ENCODE measurements at places on chromosomes 13 and 19.
A peak's percentile ranks its signal among the peaks of the same experiment; 100 is the strongest.

- no peak overlapping the region for H3K27ac ChIP-seq
- H3K27me3 ChIP-seq: no peaks in the 10 kb centered on the region
- no peak for DNase-seq
- H3K4me1 ChIP-seq: peaks cover 6% of the 10 kb centered on the region
Measured at GRCh38 chr13:109737606-109738005, 48.8 kb downstream of the IRS2 start.

DNA sequence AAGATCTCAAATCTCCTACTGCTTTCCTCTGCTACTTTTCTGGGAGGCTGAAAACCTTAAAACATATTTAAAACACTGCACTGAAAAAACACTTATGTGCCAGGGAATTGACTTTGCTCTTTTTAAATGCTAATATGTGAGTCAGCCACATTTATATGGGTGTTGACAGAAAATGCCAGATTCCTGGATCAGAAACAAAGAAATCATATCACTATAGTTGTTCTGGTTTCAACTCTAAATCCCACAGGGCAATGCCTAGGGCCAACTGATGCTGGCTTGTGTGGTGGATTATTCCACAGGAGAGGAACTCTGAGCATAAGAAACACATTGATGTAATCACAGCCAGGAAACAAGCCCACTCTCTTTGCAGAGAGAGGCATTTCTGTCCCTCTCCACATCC, 1439.0 kb upstream of the SPRY2 start:
- H3K4me1 ChIP-seq: no peaks in the 10 kb centered on the region
- DNase-seq: peak; percentile 2
- H3K27me3 ChIP-seq: no peaks in the 10 kb centered on the region
- H3K36me3 ChIP-seq: no peaks in the 10 kb centered on the region

GRCh38 chr13:30743319-30744055, 8.1 kb downstream of the ALOX5AP start:
- no peaks in the 10 kb centered on the region for H3K27me3 ChIP-seq
- H3K4me3 ChIP-seq: no peak overlapping the region
- H3K27ac ChIP-seq: peak overlapping the region; percentile 73
- H3K4me1 ChIP-seq: peaks cover 66% of the 10 kb centered on the region

GRCh38 chr19:39987596-39987995, 9.3 kb upstream of the ZNF546 start:
- no peak overlapping the region for H3K27ac ChIP-seq
- H3K4me3 ChIP-seq: no peak overlapping the region
- no peaks in the 10 kb centered on the region for H3K27me3 ChIP-seq
- no peaks in the 10 kb centered on the region for H3K4me1 ChIP-seq
- DNase-seq: no peak

DNA sequence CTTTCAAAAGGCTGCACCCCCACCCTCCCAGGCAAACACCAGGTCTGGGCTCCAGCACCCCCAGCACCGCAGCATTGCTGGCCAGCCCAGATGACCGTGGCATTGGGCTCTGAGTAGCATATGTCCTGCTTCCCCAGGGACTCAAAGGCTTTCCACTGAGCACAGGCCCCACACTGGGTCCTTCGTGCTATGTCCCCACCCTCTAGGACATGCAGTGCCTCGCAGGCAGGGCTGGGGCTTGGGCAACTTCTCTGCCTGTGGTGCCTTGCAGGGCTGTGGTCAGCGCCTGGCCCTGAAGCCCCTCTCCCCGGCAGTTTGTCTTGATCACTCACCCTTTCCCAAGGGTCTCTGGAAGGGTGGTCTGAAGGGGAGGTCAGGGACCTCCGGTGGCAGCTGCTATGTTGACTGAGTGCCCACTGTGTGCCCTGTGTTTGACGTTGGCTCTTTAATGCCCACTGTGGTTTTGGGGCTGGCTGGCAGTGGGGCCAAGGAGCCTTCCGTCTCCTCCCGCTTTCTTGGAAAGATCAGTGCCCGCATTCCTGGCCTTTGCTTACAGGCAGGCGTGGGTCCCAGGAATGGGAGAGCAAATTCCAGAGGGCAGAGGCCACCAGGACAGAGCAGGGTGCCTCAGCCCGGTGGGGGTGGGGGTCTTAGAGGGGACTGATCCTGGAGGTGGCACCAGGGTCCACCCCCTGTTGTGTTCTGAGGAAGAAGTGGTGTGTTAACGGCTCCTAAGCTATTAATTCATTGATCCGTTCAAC, 20.3 kb upstream of the CRTC1 start:
- DNase-seq: no peak
- H3K27ac ChIP-seq: no peak overlapping the region
- peaks cover 28% of the 10 kb centered on the region for H3K27me3 ChIP-seq
- no peak overlapping the region for H3K4me3 ChIP-seq

DNA sequence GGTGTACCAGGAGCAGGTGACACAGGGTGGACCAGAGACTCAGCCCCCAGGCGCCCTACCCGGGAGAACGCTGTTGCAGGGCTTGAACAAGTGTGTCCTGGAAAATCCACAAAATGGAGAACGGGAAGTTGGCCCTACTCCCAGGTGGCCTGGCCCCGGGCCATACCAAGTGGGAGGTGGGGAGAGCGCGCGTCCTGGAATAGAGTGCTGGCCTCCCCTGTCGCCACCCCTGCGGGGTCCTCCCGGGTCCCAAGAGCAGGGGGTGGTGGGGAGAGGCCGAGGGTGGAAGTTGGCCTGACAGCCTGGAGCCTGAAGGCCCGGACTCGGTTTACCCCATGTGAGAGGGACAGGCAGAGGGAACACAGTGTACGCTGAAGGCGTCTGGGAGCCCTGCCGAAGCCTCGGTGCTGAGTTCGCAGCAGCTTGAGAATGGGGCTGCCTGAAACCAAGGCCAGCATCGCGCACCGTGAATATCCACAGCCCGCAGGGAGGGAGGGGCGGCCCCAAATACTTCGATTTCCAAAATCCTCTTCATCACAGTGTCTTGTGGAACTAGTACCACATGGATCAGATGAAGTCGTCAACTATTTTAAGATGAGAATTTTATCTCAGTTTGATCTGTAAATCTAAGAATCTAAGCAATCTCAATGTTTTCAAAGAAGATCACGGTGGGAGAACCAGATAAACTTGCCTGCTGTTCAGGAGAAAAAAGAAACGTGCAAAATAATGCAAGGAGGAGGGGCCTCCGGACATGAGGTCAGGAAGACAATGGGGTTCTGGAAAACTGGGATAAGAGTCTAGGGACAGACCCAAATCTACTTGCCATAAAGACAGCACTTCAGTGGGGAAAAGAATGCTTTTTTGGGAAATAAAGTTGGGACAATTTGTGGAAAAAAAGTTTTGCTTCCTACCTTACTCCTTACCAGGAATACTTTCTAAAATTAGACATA, 10.4 kb upstream of the KLF16 start:
- H3K36me3 ChIP-seq: peaks cover 4% of the 10 kb centered on the region
- H3K27ac ChIP-seq: no peak overlapping the region
- no peaks in the 10 kb centered on the region for H3K27me3 ChIP-seq
- DNase-seq: no peak

- H3K4me3 ChIP-seq: no peak overlapping the region
- DNase-seq: no peak
- H3K27ac ChIP-seq: no peak overlapping the region
- peaks cover 7% of the 10 kb centered on the region for H3K4me1 ChIP-seq
Measured at GRCh38 chr19:31491242-31491641, 142.0 kb upstream of the TSHZ3 start.

DNA sequence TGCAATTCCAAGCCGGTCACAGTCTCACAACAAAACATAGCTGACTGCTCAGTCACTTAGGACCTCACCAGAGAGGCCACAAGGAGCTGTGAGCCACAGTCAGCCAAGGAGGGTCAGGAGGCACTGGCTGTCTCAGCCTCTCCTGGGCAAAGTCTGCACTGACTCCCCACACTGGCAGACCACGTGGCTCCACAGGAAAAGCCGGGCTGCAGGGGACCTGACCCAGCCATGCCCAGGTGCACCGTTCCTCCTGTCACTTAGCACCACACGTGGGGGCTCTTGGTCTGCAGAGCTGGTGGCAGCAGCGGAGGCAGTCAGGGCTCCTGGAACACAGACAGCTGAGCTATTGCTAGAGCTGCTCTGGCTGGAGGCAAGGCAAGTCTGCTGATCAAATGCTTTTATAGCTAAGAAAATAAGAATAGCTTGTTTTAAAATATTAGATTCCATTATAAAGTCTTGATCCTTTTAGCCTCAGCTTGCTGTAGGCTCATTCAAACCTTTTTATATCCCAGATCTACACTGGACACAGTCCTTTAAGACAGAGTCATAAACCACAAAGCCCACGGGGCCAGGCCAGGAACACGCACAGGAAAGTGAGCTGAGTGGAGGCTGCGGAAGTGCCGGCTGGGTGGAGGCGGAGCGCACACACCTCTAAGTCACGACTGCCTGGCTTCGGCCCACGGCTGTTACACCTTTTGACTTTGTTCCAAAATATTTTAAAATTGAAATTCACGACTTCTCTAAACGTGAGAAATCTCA, 744.1 kb downstream of the UQCRFS1 start:
- no peaks in the 10 kb centered on the region for H3K36me3 ChIP-seq
- H3K27me3 ChIP-seq: no peaks in the 10 kb centered on the region
- no peak for DNase-seq
- H3K27ac ChIP-seq: no peak overlapping the region

- no peak overlapping the region for H3K4me3 ChIP-seq
- no peaks in the 10 kb centered on the region for H3K36me3 ChIP-seq
- peaks cover 6% of the 10 kb centered on the region for H3K27me3 ChIP-seq
- no peaks in the 10 kb centered on the region for H3K4me1 ChIP-seq
Measured at GRCh38 chr13:20475927-20476691, 49.5 kb downstream of the CRYL1 start.

GRCh38 chr19:32802840-32803239, 66.7 kb downstream of the SLC7A9 start:
- no peaks in the 10 kb centered on the region for H3K4me1 ChIP-seq
- H3K4me3 ChIP-seq: no peak overlapping the region
- no peaks in the 10 kb centered on the region for H3K36me3 ChIP-seq
- DNase-seq: no peak
- H3K27me3 ChIP-seq: 0 out of 2 replicates have a peak, but pooled peaks cover 3% of the 10 kb centered on the region
- no peak overlapping the region for H3K27ac ChIP-seq

- no peaks in the 10 kb centered on the region for H3K27me3 ChIP-seq
- DNase-seq: peak; percentile 27
- no peak overlapping the region for H3K27ac ChIP-seq
- H3K4me1 ChIP-seq: peaks cover 19% of the 10 kb centered on the region
- H3K4me3 ChIP-seq: no peak overlapping the region
- no peaks in the 10 kb centered on the region for H3K36me3 ChIP-seq
Measured at GRCh38 chr19:10007371-10008183, 2.7 kb downstream of the COL5A3 start.

DNA sequence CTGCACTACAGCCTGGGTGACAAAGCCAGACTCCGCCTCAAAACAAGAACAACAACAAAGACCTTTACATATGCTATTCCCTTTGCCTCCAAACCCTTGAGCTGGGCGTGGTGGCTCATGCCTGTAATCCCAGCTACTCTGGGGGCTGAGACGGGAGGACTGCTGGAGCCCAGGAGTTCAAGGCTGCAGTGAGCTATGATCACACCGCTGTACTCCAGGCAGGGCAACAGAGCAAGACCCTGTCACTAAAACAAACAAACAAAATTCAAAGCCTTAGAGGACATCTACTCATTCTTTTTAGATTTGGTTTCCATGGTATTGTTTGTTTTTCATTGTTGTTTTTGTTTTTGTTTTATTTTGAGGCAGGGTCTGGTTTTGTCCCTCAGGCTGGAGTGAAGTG, 7.8 kb downstream of the ACER1 start:
- no peak overlapping the region for H3K4me3 ChIP-seq
- H3K27me3 ChIP-seq: no peaks in the 10 kb centered on the region
- no peak overlapping the region for H3K27ac ChIP-seq

GRCh38 chr19:13121551-13122274, 3.6 kb downstream of the NACC1 start:
- peaks cover 35% of the 10 kb centered on the region for H3K36me3 ChIP-seq
- no peak overlapping the region for H3K27ac ChIP-seq
- H3K27me3 ChIP-seq: no peaks in the 10 kb centered on the region
- no peak for DNase-seq

GRCh38 chr19:2567580-2567979, 91.7 kb downstream of the GADD45B start:
- peaks cover under 1% of the 10 kb centered on the region for H3K27me3 ChIP-seq
- H3K4me3 ChIP-seq: no peak overlapping the region
- H3K4me1 ChIP-seq: no peaks in the 10 kb centered on the region
- no peaks in the 10 kb centered on the region for H3K36me3 ChIP-seq
- no peak overlapping the region for H3K27ac ChIP-seq

- no peak for DNase-seq
- H3K4me1 ChIP-seq: no peaks in the 10 kb centered on the region
- H3K4me3 ChIP-seq: no peak overlapping the region
- no peaks in the 10 kb centered on the region for H3K36me3 ChIP-seq
- H3K27me3 ChIP-seq: no peaks in the 10 kb centered on the region
- H3K27ac ChIP-seq: no peak overlapping the region
Measured at GRCh38 chr13:80824229-80824628, 483.3 kb upstream of the SPRY2 start.

All from SJCRH30 (cell line).